ENCODE measurements at places on chromosomes 4 and X.

GRCh38 chrX:120485315-120485637 lies 16.2 kb upstream of the LAMP2 start:
- no peak for DNase-seq

DNA sequence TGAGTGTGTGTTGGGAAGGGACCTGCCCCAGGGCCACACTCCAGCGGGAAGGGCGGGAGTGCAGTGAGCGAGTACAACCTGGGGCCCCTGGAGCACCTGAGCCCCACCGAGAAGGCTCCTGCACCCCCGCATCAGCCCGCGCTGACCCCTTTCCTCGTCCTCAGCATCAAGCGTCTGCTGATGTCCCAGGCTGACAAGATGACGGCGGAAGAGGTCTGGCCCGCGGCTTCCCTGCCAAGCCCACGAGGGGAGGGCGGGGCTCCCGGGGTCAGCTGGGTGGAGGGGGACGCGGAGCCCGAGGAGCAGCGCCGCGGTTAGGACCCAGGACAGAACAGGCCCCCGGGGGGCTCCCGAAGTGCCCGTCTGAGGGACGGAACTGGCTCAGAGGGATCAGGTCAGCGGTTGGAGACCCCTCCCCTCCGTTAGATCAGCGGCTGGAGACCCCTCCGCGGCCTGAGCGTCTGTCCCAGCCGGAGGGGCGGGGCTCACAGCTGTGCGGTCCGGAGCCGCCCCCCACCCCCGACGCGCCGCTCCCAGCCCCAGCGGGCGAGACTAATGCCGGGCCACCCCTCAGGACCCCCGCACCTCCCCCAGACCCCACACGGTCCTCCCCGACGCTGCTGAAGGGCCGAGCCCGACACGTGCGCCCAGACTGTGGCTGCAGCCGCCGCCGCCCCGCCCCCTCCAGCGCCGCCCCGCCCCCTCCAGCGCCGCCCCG lies 6.7 kb downstream of the MYL5 start:
- peak; percentile 91 for DNase-seq

GRCh38 chr4:75340561-75340960 lies 173.6 kb downstream of the RCHY1 start:
- no peak for DNase-seq

GRCh38 chr4:105075045-105075444 lies 71.6 kb upstream of the TET2 start:
- no peak for DNase-seq

GRCh38 chrX:97685753-97686152 lies 802.0 kb downstream of the RPA4 start:
- DNase-seq = no peak

DNA sequence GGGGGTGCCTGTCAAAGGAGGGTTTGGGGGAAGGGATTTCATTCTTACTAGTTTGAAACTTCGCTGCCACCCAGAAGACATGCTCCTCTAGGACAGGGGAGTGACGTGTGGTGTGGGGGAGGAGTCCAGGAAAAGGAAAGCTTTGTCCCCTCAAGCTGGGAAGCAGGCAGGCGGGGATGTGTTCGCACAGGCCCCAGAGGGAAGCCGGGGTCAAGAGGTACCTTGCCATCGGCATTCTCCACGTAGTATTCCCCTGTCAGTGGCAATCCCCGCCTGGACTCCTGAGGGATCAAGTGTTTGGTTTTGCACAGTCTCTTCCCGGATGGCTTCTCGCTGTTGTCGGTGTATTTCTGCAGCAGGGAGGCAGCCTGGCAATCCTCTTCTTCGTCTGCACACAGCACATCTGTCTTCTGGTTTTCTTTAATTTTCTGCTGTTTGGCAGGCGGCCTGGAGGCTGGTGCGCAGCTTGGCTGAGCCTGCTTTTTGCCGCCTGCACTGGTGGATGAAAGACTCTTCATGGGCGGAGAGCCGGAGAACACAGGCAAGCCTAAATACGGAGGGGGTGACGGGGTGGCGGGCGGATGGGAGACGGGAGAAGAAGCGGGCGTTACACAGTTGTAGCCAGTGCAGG lies 35.1 kb downstream of the BCOR start:
- DNase-seq = no peak

- no peak for DNase-seq
Observed at GRCh38 chrX:105263801-105264200, 43.3 kb upstream of the TEX13A start.
